ENCODE measurements at places on chromosomes 11 and 22. TPM values are rescaled to one million over a fixed set of nuclear protein-coding genes. Genes with fewer than 3 reads are reported as not detected.
A peak's percentile ranks its signal among the peaks of the same experiment; 100 is the strongest.

The ZNF70 gene
- 0.06 TPM for polyA plus RNA-seq

- no peaks in the 10 kb centered on the region for H3K4me1 ChIP-seq
- H3K27ac ChIP-seq = no peak overlapping the region
- H3K36me3 ChIP-seq = no peaks in the 10 kb centered on the region
- H3K4me3 ChIP-seq = no peak overlapping the region
These were observed 52.9 kb downstream of the C11orf58 start for GRCh38 chr11:16791191-16791961.

The CDC42BPG gene
- not detected for polyA plus RNA-seq

DNA sequence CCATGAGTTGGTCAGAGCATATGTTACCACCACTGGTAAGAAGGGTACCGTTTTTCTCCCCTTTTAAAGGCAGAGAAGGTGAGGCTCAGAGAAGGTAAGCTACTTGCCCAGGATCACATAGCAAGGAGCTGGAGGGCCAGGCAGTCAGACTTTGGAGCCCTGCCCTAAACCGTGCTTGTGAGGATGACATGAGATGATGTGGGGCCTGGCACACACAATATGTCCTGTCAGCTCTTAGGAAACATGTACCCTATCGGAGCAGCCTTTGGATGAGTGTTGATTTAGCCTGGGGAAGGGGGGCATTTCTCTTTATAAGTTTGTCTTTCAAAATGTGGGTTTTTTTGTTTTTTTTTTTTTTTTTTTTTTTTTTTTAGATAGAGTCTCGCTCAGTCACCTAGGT is 100.5 kb upstream of the CRYBB3 start:
- H3K27ac ChIP-seq = no peak overlapping the region
- H3K36me3 ChIP-seq = no peaks in the 10 kb centered on the region
- no peak for DNase-seq
- no peak overlapping the region for H3K4me3 ChIP-seq

The C11orf98 gene
- polyA plus RNA-seq = 118 TPM

The TOM1 gene
- polyA plus RNA-seq = 73.4 TPM

DNA sequence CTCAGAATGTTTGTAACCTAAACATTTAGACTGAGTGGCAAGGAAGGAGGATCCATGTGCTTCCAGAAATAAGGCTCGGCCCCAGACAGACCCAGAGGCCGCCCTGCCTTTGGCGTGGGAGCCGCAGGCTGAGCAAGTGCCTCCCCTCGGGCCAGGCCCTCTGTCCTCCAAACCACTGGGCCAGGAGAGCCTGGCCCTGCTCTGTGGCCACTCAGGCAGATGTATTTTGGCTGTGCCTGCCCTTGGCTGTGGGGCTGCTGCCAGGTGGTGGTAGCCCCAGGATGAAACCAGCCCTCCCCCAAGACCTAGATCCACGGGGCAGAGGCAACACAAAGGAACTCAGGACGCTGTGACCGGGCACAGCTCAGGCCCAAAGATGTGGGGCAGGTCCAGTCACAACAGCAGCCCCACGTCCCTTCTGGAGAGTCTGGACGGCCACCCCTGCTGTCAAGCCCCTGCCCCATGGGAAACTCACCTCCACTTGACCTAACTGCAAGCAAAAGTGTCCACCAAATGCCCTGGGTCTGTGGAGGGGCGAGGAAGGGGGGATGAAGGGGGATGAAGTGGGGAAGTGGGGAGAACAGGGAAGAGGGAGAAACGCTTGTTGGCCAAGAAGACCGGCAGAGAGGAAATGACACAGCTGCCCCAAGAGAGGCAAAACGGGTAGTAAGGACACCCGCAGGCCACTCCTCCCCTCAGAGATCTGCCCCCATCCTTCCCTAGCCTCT is 24.0 kb downstream of the PISD start:
- H3K36me3 ChIP-seq = no peaks in the 10 kb centered on the region
- H3K4me3 ChIP-seq = no peak overlapping the region
- no peak for DNase-seq

The P2RX3 gene
- polyA plus RNA-seq = not detected

The PGA5 gene
- not detected for polyA plus RNA-seq

DNA sequence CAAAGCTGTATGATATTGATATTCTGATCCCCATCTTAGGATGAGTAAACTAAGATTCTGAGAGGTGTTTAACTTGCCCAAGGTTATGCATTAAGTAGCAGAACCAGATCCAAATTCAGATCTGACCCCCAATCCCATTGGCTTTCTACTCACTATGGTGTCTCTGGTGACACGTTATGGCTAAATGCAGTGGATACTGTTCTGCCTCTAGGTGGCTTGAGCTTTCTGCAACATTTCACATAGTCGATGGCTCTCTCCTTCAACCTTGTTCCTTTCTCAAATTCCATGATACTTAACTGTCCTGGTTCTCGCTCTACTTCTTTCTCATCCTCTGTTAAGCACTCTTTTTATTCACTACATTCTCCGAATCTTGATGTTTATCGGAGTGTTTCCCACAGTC is 9.4 kb downstream of the C11orf97 start:
- no peaks in the 10 kb centered on the region for H3K36me3 ChIP-seq
- H3K4me1 ChIP-seq = no peaks in the 10 kb centered on the region
- peaks cover 8% of the 10 kb centered on the region for H3K27me3 ChIP-seq
- no peak for DNase-seq

- no peak overlapping the region for H3K27ac ChIP-seq
- H3K4me1 ChIP-seq = peaks cover 21% of the 10 kb centered on the region
- peak overlapping the region; percentile 19 for H3K4me3 ChIP-seq
- no peak for DNase-seq
- H3K27me3 ChIP-seq = no peaks in the 10 kb centered on the region
These were observed 13.4 kb downstream of the STARD10 start for GRCh38 chr11:72780296-72781062.

DNA sequence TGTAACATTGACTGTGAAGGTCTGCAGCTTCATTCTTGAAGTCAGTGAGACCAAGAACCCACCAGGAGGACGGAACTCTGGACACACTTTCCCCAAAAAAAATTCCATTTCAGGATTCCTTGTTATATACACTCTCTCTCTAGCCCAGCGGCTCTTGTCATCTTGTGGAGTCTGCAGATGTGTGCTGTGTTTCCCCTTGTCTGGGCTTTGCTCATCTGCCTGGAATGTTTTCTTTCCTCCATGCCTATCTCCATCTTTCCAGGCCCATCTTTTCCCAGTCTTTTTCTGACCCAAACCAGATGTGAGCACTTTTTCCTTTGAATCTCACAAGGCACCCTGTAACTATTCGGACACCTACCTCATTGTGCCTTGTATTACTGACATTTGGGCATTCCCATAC is 5.1 kb upstream of the DRG1 start:
- H3K4me3 ChIP-seq = no peak overlapping the region
- no peaks in the 10 kb centered on the region for H3K36me3 ChIP-seq
- H3K27me3 ChIP-seq = no peaks in the 10 kb centered on the region
- H3K27ac ChIP-seq = no peak overlapping the region
- DNase-seq = no peak

The AGBL2 gene
- 0.72 TPM for polyA plus RNA-seq

The SLC29A2 gene
- 2.3 TPM for polyA plus RNA-seq

DNA sequence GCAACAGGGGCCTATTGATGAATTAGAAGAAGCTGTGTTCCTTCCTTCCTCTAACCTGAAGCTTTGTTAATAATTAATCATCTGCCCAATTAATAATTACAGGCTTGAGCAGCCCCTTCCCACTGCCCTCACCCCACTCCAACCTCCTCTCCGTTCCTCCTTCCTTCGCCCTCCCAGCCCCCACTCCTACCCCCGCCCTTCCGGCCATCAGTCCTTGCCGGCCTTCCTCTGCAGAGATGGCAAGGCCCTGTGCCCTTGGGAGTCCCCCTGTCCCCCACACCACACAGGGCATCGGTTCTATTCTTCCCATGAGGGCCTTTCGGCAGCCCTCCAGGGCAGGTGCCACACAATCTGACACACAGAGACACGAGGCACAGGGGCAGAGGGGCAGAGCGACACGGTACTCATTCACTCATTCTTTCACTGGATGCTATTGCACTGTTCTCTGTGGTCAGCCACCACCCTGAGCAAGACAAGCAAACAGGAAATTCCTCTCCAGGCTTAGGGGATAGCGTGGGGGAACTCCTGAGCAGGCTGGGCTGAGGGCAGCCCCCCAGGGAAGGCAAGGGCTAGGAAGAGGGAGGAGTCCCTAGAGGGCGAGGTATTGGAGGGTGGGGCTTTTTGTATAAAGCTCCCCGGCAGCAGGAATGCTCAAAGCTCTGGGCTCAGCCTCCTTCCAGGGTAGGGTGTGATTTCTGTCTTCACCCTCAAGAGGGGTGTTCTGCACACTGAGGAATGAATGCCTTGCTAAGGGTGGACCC is 14.7 kb downstream of the MGAT3 start:
- H3K4me3 ChIP-seq = no peak overlapping the region
- H3K4me1 ChIP-seq = peaks cover 6% of the 10 kb centered on the region
- no peak for DNase-seq
- no peaks in the 10 kb centered on the region for H3K27me3 ChIP-seq

The OR8D4 gene
- polyA plus RNA-seq = not detected

GRCh38 chr11:29002816-29003215 is 894.6 kb downstream of the METTL15 start:
- DNase-seq = no peak
- H3K27ac ChIP-seq = no peak overlapping the region
- H3K4me3 ChIP-seq = no peak overlapping the region
- H3K27me3 ChIP-seq = no peaks in the 10 kb centered on the region
- H3K36me3 ChIP-seq = no peaks in the 10 kb centered on the region

GRCh38 chr22:33684087-33684486 is 236.2 kb downstream of the LARGE1 start:
- H3K27ac ChIP-seq = no peak overlapping the region
- H3K4me1 ChIP-seq = no peaks in the 10 kb centered on the region
- no peak for DNase-seq
- H3K36me3 ChIP-seq = no peaks in the 10 kb centered on the region

DNA sequence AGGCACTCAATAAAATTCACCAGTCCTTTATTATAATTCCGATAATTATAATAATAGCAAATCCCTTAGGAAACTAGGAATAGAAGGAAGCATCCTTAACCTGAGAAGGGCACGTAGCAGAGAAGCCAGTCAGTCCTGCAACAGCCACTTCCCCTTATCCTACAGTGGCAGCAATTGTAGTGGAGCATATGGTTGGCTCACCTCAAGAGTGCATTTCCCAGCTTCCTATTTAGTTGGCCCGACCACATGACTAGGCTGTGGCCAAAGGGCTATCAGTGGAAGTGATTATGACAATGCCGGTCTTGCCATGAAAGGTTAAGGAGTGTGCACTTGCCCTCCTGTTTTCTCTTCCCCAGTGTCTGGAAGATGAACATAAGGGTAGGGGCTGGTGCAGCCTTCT is 27.0 kb downstream of the TESMIN start:
- no peak overlapping the region for H3K4me3 ChIP-seq
- no peaks in the 10 kb centered on the region for H3K36me3 ChIP-seq
- H3K4me1 ChIP-seq = no peaks in the 10 kb centered on the region
- no peak overlapping the region for H3K27ac ChIP-seq
- no peaks in the 10 kb centered on the region for H3K27me3 ChIP-seq

The CD3G gene
- 477 TPM for polyA plus RNA-seq

DNA sequence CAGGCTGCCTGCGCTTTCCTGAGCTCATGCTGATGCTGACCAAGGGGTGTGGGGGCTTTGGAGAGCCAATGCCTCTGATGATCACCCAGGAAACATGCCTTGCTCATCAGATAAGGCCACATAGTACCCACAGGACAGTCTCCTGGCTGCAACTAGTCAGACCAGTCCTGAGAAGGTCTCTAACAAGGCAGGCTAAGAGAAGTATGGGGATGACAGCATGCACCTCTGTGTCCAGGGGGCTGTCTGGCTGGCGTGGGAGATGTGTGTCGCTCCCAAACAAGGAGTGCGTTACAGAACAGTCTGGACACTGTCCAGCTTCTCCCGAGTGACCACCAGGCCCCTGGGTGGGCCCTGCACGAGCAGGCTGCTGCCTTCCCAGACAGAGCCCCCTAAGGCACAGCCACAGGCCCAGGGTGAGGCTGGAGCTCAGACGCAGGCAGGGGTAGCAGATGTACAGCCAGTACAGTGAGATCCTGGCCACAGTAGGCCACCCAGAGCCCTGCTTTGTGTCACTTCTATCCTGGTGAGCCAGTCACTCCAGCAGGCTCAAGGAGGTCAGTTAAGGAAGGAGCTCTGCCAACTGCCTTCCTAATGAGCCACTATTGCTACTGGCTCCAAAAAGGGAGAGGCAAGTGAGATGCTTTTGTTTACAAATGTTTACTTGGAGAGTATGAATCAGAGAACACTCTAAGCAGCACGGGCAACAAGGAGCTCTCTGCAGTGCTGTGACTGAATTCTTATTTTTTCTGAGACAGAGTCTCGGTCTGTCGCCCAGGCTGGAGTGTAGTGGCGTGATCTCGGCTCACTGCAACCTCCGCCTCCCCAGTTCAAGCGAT is 66.0 kb upstream of the CLTCL1 start:
- no peaks in the 10 kb centered on the region for H3K27me3 ChIP-seq
- DNase-seq = no peak
- no peak overlapping the region for H3K27ac ChIP-seq
- H3K4me3 ChIP-seq = no peak overlapping the region
- no peaks in the 10 kb centered on the region for H3K4me1 ChIP-seq

The CRYBA4 gene
- not detected for polyA plus RNA-seq
